ENCODE measurements at places on chromosomes 6 and 20. TPM values are rescaled to one million over a fixed set of nuclear protein-coding genes. Genes with fewer than 3 reads are reported as not detected.

Gene PEX7
- 12.6 TPM for polyA plus RNA-seq

Gene CFAP206
- 2.9 TPM for polyA plus RNA-seq

Gene LHFPL5
- 0.12 TPM for polyA plus RNA-seq

Gene ATP9A
- polyA plus RNA-seq: 58.5 TPM

Gene HSPA12B
- polyA plus RNA-seq: 11.0 TPM

Gene CCN2
- polyA plus RNA-seq: 240 TPM

Gene PSORS1C1
- polyA plus RNA-seq: 0.30 TPM

Gene HSP90AB1
- 1,185 TPM for polyA plus RNA-seq

Gene NCR2
- not detected for polyA plus RNA-seq

Gene SPTLC3
- polyA plus RNA-seq: 22.2 TPM

DNA sequence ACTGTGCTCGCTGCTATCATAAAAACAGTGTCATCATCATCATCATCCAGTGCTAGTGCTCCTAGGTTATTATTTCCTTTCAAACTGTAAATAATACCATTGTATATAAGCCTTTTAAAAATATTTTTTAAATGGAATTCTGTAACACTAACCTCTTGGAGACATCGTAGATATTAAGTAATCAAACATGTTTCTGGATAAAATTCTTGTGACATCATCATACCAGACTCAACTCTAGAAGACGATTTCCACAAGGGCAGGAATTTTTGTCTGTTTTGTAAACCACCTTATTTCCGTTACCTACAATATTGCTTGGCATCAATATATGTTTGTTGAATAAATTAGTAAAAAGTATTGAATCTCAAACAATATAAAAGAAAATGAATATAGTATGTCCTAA lies 40.4 kb downstream of the EPB41L2 start:
- DNase-seq: no peak

DNA sequence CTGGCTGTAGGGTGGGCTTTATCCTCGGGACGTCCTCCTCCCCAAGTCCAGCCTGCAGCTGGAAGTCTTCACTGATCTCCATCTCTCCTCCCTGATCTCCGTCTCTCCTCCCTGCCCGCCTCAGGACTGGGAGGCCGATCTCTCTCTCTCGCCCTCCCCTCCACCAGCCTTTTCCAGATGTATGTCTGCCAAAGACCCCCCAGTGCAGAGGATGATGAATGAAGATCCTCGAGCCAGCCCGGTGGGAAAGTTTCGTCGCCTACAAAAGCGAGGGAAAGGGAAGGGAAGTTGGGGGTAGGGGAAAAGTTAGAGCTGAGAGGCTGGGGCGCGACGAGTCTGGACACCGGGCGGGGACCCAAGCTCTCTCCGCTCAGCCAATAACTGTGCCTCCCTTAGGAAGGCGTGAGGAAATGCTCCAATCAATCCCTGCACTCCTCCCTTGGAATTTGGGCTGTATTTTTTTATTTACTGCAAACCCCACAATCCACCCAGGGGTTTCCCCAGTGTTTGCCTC lies 595 bp upstream of the SRF start:
- peak; percentile 83 for DNase-seq

DNA sequence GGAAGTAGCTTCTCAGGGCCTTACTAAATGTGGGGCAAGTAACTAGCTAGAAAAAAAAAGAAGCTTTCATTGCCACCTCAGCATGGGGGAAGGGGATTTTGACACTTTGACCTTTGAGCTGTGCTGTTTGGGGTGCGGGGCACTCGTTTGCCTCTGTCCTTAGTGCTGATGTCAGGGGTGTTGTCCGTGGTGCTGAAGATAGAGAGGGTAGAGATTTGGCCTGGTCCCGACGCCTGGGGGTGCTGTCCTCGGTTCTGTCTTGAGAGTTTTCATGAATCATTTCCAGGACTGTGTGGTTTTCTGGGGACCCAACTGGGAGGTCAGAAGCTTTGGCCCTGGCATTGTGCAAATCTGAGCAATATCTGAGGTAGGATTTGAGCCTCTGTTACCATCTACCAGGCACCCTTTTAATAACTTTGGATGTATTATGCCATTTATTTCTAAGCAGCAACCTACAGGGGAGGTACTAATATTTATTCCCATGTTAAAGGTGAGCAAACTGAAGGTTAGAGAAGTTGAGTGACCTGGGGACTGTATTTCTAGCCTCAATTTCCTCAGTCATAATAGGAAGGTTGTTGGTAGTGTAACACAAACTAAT lies 78.0 kb downstream of the DLGAP4 start:
- DNase-seq: peak; percentile 63

GRCh38 chr6:43915986-43916923 lies 146.2 kb downstream of the VEGFA start:
- no peak for DNase-seq

DNA sequence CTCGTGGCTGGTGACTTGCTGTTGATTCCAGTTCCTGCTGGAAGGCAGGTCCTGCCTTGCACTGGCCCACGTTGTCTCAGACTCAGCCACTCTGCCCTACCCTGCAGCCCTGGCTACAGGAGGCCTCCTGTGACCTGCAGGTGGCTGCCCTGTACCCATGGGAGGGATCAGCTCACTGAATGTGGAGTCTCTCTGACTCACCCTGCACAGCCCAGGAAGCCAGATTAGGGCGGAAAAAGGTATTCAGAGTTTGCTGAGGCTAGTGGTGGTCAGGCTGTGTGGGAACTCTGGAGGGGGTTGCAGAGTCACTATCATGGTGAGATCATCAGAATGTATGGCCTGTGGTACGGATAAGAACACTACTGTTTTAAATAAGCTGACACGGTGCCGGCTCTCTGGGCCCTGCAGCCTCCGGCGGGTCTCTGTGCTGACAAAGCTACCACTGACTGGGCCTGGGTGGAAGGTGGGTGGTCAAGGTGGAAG lies 24.7 kb upstream of the PYGB start:
- no peak for DNase-seq

- DNase-seq: no peak
Observed at GRCh38 chr6:70666706-70667105, 977 bp upstream of the SMAP1 start.

GRCh38 chr6:8361259-8361658 lies 74.1 kb downstream of the SLC35B3 start:
- DNase-seq: no peak

GRCh38 chr20:24241466-24241865 lies 228.0 kb upstream of the SYNDIG1 start:
- no peak for DNase-seq

GRCh38 chr6:39057251-39058155 lies 8.9 kb downstream of the GLP1R start:
- no peak for DNase-seq

GRCh38 chr6:3337521-3338350 lies 79.0 kb downstream of the PSMG4 start:
- DNase-seq: no peak

DNA sequence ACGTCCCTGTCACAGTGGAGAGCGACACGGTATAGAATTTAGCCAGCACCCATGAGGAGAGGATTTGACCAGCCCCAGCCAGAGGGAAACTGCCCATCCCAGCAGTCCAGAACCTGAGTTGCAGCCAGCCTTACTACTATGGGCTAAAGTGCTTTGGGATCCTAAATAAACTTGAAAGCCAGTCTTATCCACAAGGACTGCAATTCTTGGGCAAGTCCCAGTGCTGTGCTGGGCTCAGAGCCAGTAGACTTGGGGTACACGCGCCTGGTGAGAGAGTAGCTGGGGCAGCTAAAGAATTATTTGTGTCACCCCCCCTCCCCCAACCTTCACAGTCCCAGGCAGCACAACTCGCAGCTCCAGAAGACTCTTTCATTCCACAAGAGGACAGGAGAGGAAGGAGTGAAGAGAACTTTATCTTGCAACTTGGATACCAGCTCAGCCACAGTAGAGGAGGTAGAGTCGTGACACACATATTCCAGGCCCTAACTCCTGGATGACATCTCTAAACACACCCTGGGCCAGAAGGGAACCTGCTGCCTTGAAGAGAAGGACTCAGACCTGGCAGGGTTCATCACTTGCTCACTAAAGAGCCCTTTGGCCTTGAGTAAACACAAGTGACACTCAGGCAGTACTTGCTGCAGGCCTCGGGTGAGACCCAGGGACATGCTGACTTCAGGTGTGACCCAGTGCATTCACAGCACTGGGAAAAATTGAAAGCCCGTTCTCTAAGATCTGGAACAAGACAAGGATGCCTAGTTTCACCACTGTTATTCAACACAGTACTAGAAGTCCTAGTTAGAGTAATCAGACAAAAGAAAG lies 100.3 kb downstream of the REV3L start:
- no peak for DNase-seq

GRCh38 chr20:17229256-17229655 lies 2.4 kb downstream of the PCSK2 start:
- DNase-seq: no peak

GRCh38 chr20:55038684-55039083 lies 563.3 kb downstream of the DOK5 start:
- DNase-seq: no peak

GRCh38 chr6:112396221-112396620 lies 49.1 kb downstream of the RFPL4B start:
- DNase-seq: no peak

- DNase-seq: no peak
Observed at GRCh38 chr6:150915131-150915879, 49.8 kb downstream of the MTHFD1L start.

DNA sequence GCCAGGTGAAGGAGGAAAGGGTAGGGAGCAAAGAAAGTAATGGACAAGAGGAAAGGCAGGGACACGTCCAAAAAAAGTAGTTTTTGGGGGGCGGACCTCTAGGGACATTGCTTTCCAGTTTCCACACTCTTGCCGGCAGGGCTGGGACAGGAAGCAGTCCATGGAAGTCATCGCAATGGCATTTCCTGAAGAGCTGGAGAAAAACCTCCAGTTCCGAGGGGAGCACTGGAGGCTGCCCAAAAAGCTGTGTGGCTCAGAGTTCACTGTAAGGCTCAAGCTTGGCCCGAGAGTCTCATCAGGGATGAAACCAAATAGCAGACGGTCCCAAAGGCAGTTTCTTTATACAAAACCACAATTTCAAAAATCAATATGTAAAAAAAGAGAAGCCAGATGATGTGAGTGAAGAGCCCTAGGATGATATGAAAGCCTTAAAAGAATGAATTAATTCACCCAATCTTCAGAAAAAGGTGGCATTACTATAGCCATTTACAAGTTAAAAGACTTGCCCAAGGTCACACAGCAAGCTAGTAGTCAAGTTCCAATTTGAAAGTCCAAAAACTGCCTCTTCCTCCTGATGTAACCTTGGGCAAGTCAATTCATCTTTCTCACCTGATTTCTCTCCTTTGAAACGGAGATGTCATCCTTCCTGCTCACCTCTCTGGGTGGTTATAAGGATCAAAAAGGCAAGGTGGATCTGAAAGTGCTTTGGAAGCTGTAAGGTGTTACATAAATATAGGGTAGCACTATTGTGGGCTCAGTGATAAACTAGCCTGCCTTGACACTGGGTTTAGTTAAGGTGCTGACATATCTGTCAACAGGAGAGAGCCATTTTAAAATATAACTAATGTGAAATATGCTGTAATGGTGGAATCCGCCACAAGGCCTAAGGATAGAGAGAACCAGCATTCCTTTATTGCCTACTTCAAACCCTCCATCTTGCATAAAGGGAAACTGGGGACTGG lies 9.1 kb downstream of the BCL2L1 start:
- DNase-seq: no peak

GRCh38 chr6:39347906-39348585 lies 25.5 kb upstream of the KCNK16 start:
- DNase-seq: peak; percentile 41

DNA sequence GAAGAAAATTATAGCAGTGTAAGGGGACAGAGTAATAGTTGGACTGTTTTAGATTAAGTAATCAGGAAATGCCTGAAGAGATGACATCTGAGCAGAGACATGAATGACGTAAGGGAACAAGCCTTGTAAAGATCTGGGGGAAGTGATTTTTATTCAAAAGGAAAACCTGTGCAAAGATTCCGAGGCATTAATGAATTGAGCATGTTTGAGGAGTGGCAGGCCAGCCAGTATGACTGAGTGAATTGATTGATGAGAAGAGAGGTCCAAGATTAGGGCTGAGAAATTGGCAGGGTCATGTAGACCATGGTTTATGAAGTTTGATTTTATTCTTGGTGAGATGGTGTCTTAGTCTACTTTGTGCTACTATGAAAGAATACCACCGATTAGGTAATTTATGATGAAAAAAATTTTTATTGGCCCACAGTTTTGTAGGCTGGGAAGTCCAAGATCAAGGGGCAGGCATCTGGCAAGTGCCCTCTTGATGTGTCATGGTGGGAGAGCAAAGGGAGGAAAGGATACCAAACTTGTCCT lies 95.1 kb downstream of the LIN28B start:
- no peak for DNase-seq

DNA sequence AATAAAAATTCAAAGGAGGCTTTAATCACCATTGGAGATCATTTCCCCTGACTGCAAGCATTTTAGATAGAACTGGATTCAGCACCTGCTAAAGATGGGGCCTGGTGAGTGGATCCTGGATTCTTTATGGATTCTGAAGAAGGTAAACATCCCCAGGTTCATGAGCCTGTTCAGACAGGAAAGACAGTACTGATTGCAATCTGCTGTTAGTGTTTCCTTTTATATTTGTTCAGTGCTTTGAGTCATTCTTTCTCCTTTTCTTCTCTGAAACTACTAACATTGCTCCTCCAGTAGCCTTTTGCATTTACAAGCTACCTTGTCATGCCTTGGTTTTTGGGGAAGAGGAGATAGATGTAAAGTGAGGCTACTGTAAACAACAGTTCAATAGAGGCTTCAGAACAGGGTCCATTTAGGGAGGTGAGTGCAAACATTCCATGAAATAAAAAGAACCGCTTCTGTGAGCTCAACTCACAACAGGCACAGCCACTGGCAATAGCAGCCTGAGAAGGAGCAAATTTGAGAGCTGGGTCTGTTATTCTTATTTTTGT lies 66.4 kb upstream of the PRL start:
- no peak for DNase-seq

- no peak for DNase-seq
Observed at GRCh38 chr6:33290459-33290858, 1.1 kb downstream of the PFDN6 start.

DNA sequence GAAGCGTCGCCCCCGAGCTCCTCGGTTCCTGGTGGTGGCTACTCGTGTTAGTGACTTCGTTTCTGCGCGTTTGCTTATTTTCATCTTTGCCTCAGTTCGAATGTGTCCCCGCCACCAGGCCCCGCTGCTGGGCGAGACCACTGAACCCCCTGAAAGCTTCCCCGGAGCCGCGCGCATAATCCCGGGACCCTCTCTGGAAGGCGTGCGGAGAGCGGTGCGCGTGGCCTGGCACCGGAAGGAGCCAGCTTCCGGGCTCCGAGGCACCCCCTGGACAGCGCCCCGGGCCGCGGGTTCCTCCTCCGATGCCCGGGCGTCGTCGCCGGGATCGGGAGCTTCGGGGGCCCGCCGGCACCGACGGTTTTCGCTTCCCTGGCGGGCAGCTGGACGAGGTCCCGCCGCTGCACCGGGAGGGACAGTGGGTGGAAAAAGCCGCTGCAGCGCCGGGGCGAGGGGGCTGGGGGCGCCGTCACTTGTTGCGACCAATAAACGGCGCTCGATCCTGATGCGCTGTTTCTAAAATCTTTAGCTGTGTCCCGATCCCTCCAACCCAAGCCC lies 643 bp upstream of the SLC35D3 start:
- no peak for DNase-seq

GRCh38 chr6:69111301-69111700 lies 476.2 kb downstream of the ADGRB3 start:
- no peak for DNase-seq

GRCh38 chr6:22367346-22367745 lies 70.5 kb upstream of the PRL start:
- DNase-seq: no peak

Measured in renal cortex interstitium (tissue), 15 donors.